ENCODE measurements at places on chromosomes 6 and 20.

DNA sequence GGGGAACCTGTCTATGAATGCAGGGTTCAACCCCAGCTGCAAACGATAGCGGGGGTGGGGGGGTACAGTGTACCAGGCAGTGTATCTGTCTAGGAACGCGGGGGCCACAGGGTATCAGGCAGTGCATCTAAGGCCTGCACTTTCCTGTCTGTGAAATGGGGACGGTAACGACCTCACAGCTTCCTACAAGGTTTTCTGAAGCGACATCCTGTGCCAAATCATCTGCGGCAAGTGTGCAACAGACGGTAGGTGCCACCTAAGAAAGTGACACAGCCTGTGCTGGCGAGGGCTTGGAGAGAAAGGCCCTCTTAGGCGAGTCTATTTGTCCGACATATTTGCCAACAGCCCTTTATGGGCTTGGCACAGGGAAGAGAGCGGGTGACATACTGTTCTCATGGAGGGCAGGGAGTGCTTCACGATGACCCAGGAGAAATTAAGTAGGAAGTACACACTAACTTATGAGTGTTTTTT is 3.8 kb downstream of the DIDO1 start:
- DNase-seq: no peak

DNA sequence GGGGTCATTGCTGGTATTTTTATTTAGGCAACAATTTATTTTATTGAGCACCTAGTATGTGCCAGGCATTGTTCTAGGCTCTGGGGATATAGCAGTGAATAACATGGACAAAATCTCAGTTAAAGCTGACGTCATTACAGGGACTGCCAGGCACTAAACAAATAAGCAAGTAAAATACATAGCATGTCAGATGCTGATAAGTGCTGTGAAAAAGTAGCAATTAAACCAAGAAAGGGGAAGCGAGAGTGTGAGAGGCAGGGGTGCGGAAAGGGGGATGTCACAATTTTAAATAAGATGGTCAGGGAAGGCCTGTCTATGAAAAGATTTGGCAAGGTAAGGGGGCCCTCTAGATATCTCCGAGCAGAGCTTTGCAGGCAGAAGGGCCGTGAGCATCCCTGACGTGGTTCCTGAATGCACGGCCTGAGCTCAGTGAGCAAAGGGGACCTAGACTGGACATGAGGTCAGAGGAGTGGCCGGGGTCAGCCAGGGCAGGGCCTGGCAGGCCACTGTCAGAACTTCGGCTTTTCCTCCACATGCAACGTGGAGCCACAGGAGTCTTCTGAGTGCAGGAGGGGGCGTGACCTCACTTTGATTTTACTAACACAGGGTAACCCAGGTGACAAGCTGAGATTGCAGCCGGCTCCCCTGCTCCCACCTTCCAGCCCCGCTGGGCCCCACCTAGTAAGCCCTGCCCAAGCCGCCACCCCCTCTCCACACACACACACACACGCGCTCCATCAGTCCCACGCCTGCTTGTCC is 24.2 kb upstream of the SIRPA start:
- DNase-seq: no peak

DNA sequence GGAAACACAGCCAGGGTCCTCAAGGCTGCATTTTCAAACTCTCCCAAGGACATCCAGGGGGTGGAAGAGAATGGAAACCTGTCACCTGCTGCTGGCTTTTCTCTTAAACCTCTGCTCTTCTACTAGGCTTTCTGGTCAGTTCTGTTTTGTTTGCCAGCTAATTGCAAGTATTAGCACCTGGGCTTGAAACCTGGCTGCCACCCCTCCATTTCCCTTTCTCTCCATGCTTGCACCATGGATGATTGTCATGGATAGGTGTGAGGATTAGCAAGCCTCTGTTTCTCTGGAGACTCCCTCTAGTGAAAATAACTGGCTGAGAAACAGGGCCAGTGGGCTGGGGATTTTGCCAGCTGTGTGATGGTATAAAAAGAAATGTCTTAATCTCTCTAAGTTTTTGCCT is 33.0 kb upstream of the GPR6 start:
- DNase-seq: no peak

- no peak for DNase-seq
Observed at GRCh38 chr6:34680802-34681515, 15.6 kb downstream of the ILRUN start.

GRCh38 chr20:47392721-47393073 is 36.2 kb upstream of the ZMYND8 start:
- DNase-seq: no peak

GRCh38 chr6:84486526-84486925 is 259.1 kb upstream of the CEP162 start:
- DNase-seq: no peak
